ENCODE measurements at places on chromosomes 7 and 10.

DNA sequence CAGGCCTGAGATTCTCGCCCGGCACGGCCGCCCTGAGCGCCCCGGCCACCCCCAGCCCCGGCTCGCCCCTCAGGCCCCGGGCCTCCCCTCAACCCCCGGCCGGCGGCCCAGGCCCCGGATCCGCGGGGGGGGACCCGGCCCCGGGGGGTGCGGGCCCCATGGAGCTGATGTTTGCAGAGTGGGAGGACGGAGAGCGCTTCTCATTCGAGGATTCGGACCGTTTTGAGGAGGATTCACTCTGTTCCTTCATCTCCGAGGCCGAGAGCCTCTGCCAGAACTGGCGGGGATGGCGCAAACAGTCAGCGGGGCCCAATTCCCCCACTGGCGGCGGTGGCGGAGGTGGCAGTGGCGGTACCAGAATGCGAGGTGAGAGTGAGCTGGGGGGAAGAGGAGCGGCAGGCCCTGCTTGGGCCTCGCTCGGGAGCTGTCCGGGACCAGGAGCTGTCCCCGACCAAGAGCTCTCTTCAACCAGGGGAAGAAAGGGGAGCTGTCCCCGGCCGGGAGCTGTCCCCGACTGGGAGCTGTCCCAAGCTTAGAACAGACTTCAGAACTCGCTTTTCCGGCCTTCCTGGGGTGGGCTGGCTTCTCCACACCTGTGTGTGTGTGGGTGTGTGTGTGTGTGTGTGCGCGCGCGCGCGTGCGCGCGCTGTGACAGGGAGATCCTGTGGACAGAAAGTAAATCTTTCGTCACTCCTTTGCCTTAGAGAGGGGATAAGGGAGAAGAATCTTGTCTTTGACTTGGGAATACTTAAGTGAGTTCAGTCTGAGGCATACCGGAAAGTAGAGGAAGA lies 510 bp downstream of the ZSWIM8 start:
- DNase-seq: no peak

- no peak for DNase-seq
Observed at GRCh38 chr7:66125052-66125694, 10.5 kb downstream of the CRCP start.

- DNase-seq: no peak
Observed at GRCh38 chr7:127690806-127691205, 38.8 kb downstream of the SND1 start.

GRCh38 chr10:43963379-43963778 lies 314.7 kb upstream of the ZNF32 start:
- DNase-seq: no peak

DNA sequence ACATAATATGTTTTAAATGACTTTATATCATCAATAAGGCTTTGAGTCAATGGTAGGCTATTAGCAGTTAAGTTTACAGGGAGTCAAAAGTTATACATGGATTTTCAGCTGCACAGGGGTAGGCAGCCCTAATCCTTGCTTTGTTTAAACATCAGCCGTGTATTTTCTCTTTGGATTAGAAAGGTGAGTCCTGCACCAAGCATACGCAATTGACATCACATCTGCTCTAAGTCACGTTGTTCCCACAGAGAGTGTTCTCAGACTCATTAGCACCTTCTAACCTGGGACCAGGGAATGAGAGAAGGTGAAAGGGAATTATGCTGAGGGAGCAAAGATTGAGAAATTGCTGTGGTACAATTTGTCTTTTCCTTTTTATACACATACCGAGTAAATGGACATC lies 148.6 kb upstream of the ZNF804B start:
- DNase-seq: no peak

DNA sequence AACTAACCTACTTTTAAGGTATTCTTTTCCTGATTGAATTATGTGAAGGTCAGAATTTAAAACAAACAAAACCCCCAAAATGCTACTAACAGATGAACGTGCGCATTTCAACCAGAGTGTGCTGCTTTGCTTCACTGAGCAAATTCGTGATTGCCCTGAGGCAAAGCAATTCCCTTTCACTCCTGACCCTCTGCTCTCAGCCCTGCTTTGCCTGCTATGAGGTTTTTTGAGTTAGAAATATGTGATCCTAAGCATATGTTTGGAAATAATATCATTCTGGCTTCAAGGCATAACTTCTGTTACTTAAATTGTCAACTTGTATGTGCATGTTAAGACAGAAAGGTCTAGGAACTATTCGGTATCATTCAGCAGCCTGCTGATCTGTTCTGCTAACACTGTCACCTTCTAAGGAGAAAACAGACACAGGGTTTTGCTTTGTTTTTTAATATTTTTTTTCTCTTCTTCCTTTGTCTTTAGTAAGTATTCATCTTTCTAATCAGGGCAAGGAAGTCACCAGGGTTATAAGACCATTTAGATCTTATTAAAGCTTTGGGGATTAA lies 124.2 kb downstream of the GNAT3 start:
- DNase-seq: no peak

DNA sequence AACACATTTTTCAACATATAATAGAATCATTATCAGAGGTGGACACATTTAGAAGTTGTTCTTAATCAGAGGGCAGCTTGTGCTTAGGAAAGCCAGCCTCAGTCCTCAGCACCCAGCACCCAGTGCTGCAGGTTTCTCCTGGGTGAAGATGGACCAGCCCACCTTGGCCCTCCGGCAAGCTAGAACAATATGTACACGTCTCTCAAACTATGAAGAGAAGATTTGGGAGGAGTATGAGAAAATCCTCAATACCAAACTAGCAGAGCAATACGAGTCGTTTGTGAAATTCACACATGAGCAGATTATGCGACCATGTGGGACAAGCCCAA lies 13.5 kb upstream of the RALA start:
- no peak for DNase-seq

- DNase-seq: no peak
Observed at GRCh38 chr7:113652501-113652900, 266.3 kb downstream of the PPP1R3A start.

GRCh38 chr10:101629837-101630632 lies 41.9 kb downstream of the DPCD start:
- no peak for DNase-seq

DNA sequence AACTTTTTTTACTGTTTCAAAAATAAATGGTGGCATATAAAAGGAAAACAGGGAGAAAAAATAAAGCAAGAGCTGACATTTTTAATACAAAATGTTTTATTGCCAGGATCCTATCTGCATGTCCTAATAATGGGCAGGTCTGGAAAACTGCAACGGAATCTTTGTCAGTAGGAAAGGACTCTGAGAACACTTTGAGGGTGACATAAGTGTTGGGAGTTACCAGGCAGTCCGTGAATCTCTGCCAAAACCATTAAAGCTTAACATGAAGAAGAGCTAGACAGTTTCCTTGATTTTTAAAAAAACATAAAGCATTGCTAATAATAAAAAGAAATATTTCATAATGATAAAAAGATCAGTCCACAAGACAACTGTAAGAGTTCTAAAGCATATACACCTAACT lies 80.7 kb downstream of the AGMO start:
- DNase-seq: no peak

DNA sequence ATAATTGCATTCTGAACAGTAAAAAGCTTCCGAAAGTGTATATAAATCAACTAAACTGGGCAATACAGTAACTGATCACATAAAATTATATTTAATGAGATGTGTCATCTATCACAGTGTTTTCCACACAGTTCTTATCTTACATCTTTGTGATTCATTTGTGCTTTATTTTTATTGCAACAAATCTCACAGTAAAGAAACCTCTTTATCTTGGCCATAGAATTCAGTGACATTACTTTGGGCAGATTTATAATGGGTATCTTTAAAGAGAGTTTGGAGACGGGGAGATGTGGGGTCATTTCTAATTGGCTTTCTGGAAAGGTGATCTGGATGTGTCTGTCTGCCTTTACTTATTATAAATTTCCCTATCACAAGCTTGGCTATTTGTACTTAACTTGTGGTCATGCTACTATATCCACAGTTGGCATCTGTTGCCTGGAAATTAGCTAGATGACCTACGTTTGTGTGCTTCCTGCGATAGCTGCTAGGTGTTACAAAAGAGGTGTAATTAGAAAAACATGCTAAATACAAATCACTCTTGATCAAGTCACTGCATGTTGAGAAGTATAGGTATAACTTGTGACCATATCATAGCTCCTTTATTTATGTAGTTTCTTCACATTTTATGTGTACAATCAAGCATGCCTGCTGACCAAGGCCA lies 123.8 kb downstream of the ARID5B start:
- DNase-seq: no peak

- DNase-seq: no peak
Observed at GRCh38 chr7:155001756-155002410, 1.0 kb downstream of the PAXIP1 start.

DNA sequence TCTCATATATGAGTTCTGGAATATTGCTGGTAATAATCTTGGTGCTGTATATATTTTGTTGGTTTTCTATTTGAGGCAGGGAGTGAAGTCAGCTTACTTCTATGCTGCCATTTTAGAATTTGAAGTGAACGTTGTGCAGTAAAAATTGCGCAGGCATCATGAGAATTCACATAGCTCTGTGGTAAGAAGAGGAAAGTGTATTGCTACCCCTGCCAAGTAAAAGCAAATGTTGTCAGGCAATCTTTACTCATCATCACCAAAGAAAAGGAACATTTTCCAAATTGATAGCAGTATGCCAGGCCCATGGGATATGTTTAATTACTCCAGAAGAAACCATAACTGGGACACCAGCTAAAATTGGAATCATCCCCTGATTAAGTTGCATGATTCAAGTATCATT lies 13.4 kb downstream of the FEZF1 start:
- DNase-seq: no peak

DNA sequence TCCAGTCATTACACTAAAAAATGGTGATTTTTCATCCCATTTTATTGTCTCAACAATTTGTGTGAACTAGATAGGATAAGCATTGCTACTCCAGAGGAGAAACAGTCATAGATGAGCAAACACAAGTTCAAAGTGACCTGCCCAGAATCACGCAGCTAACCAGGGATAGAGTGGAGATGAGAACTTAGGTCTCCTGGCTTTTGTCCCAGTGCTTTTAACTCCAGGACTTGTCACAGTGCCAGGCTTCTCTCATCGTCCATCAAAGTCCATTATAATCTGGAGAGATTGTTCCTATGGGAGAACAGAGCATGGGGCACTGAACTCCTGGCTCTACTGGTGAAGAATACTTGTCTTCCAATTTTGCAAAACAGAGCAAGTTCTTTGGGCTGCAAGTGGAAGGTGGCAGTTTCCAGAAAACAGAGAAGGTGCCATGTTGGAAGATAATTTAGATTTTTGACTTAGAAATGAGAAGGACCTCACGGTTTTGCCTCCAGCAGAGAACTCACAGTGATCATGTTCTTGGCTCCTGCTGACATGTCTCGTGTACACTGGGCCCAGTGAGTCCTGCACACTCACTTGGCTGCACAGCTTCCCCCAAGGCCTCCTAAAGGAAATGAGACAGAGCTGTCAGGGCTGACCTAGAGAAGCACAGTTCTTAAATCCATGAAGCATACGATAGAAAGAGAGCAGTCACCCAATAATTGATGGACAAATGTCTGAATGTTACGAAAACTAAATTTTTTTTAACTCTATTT lies 322.9 kb upstream of the NRP1 start:
- no peak for DNase-seq

DNA sequence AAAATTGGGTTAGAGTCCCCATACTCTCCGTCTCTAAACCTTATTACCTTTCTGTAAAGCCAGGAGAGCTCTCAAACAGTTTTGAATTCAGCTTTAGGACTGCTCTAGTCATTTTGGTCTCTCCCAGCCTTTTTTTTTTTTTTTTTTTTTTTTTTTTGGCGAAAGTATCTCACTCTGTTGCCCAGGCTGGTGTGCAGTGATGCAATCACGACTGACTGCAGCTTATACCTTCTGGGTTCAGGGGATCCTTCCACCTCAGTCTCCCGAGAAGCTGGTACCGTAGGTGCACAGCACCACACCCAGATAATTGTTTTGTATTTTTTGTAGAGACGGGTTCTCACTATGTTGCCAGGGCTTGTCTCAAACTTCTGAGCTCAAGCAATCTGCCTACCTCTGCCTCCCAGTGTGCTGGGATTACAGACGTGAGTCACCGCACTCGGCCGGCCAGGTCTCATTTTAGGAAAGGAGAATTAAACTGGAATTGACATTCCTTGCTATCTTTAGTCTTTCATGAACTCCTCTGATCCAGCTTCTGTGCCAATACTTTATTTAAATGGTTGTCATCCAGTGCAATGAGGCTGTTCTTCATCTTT lies 31.4 kb upstream of the RSU1 start:
- no peak for DNase-seq

DNA sequence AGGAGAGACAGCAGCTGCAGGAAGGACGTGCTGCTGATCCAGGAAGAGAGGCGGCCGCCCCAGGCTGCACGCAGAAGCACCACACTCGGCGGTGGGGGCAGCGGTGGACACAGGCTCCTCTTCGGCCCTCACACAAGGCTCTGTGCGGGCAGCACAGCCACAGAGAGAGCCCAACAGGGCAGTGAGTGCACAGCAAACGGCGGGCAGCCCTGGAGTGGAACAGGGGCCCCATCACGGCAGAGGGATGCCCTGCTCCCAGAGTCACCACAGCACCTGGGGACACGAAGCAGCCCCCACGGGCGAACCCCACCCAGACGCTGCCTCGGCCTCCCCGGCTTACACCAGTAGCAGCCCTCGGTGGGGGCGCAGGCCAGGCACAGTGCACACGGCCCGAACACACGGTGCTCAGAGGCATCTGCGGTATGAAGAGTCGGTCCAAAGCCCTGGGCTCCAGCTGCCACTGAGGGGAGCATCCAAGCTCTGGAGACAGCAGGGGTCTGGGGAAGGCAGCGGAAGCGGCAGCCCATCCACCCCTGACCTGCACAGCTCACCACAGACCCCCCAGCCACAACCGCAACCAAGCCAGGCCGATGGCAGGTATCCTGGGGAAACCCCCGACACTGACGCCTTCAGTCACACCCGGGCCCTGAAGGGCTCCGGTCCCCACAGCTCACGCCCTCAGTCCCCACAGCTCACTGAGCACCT lies 16.8 kb downstream of the NUDT1 start:
- DNase-seq: no peak

DNA sequence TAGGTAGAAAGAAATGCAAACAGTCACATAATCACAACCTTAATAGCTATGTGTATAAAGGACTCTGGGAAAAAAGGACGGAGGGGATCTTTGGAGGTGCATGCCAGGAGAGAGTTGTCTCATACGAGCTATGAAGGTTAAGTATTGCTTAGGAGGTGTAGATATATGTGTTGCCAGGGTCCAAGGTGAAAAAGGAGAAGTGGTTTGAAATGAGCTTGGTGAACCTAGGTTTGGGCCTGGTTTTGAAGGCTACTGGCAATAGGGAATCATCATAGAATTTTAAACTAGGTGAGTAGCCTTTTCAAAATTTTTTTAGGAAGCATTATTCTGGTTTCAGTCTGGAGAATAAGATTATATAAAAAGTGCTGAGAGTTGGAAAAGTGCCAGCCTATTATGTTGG lies 336.8 kb downstream of the AUTS2 start:
- DNase-seq: no peak
